ENCODE measurements at places on chromosomes 6 and 20. TPM values are rescaled to one million over a fixed set of nuclear protein-coding genes. Genes with fewer than 3 reads are reported as not detected.

DNA sequence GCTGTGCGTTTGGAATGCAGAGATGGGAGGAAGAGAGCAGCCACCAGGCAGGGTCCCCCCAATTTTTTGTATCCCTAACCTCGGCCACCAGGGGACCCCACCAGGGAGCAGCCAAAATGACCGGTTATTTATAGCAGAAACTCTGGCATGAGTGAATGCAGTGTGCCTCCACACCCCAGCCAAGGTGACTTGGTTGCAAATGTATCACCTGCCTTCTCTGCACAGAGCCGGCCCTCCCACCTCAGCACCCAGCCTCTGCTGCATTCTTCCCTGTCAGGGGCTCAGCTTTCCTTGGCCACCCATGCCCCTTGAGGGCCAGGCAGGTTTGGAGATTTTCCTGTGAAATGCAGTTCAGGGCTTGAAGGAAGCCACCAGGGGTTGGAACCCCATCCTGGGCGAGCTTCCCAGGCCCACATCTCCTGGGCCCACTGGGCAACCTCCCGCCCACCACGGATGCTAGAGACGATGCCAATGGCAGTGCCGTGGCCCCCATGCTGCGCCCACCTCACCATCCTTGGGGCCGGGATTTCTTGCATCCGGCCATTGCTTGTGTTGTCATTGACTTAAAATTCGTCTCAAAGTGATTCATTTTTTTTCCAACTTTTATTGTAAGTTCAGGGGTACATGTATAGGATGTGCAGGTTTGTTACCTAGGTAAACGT lies 291.6 kb downstream of the TAF4 start:
- no peak for DNase-seq

The OXT gene
- 0.54 TPM for total RNA-seq

- DNase-seq = no peak
These were observed 40.0 kb downstream of the SLC22A1 start for GRCh38 chr6:160161647-160161986.

- no peak for DNase-seq
These were observed 301.6 kb upstream of the ADGRB3 start for GRCh38 chr6:68333442-68333841.

All from Right ventricle myocardium inferior (tissue), 1 donor.